ENCODE measurements at places on chromosomes 1 and 21.
A peak's percentile ranks its signal among the peaks of the same experiment; 100 is the strongest.

- DNase-seq = no peak
Measured at GRCh38 chr1:94734963-94735901, 84.9 kb upstream of the SLC44A3 start.

DNA sequence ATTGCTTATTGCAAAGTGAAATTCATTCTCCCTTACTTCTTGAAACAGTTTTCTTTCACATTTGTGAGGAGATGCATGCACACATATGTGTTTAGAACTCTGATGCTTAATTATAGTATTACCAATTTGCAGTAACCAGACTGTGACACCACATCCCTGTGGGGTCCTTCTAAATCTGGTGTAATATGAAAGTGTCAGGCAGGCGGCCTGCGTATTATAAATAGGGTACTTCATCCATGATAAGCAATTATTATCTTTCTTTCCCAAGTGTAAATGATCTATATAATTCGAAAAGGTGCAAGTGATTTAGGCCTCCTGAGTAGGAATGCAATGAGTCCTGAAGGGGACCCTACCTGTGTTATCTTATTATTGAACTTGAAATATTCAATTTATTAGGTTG, 876 bp downstream of the EFCAB7 start:
- no peak for DNase-seq

DNA sequence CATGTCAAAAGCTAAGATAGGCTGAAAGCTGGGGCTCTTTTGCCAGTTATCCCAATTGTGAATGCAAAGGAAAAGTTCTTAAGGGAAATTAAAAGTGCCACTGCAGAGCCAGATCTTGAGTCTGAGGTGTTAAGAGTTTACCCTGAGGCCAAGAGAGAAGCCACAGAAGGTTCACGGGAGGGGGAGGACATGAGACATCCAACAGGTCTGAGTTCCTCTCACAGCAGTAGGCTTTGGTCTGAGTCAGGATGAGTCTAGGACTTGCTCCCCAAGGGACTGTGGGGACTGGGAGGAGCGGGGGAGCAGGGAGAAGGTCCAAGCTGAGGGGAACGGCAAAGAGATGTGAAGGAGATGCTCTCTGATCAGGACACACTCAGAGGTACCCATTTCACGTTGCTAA, 411.2 kb upstream of the CAMK1G start:
- DNase-seq = no peak

GRCh38 chr1:113451710-113452109, 61.4 kb downstream of the MAGI3 start:
- no peak for DNase-seq

DNA sequence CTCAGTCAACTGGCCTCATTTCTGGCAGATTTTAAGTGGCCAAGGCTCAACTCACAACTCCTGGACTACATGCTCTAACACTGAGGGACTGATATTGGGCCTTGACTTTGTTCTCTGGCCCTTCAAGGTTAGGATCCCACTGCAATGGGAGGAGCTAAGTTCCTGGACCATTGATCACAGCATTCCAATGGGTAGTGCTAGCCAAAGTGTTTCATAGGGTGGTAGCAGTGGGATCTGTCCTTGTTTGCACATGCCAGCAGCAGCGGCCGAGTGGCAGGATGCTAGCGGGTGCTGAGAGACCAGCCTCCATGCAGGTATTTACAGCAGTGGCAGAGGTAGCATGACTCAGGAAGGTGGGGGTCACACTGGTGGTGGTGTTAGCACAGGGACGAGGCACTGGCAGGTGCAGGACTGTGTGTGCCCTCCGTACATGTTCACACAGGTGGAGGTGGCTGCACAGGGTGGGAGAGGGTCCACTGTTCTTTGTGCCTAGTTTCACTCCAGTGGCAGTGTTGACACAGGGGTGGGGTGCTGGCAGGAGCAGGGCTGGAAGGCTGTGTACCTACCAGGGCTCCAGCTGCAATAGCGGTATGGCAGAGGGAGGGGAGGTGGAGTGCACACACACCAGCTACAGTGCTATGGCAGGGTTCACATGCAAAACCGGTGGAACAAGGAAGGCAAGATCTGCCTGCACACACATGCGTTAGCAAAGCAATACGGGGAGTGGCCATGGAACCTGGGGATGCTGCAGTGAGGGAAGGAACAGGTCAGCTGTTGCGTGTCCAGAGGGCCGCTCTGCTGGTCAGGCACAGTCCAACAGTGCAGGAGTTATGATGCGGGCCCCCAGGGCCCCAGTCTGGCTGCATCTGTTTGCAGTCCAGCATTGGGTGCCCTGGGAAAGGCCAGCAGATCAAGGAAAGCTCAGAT, 51.7 kb downstream of the COL24A1 start:
- no peak for DNase-seq

- DNase-seq = no peak
Measured at GRCh38 chr1:205275133-205275532, 46.4 kb downstream of the NUAK2 start.

DNA sequence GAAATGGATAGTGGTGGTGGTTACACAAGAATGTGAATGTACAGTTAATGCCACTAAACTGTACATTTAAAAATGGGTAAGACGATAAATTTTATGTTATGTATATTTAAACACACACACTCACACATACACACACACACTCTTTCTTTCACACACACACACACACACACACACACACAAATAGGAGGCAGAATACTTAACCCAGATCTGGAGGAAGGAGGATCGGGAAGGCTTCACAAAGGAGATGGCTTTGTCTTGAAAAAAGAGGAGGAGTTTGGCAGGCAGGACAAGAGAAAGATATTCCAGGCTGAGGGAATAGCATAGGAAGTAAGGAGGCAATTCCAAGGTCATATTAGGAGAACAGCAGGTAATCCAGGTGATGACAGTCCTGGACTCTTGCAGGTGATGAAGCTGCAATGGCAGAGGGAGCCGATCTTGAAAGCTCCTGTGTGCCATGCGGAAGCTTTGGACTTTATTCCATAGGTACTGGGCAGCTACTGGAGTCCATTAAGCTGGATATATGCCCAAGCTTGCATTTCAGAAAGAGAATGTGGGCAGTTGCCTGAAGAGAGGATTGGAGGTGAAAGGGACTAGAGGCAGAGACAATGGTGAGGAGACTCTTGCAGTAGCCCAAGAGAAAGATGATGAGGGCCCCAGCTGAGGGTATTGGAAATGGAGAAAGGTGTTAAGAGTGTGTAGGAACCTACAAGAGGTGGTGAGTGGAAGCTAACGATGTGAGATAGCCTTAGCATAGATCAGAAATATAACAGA, 15.4 kb upstream of the LYST start:
- no peak for DNase-seq

- DNase-seq = no peak
Measured at GRCh38 chr1:111920221-111921024, 69.0 kb downstream of the KCND3 start.

GRCh38 chr1:37989361-37989930, 376 bp downstream of the SF3A3 start:
- DNase-seq = peak; percentile 49

- DNase-seq = no peak
Measured at GRCh38 chr1:108504447-108504846, 54.3 kb downstream of the NBPF6 start.

GRCh38 chr1:40041466-40041838, 923 bp downstream of the CAP1 start:
- no peak for DNase-seq

- no peak for DNase-seq
Measured at GRCh38 chr1:109620401-109620791, 759 bp downstream of the AMPD2 start.

GRCh38 chr1:110060034-110060661, 10.3 kb downstream of the ALX3 start:
- DNase-seq = peak; percentile 83

DNA sequence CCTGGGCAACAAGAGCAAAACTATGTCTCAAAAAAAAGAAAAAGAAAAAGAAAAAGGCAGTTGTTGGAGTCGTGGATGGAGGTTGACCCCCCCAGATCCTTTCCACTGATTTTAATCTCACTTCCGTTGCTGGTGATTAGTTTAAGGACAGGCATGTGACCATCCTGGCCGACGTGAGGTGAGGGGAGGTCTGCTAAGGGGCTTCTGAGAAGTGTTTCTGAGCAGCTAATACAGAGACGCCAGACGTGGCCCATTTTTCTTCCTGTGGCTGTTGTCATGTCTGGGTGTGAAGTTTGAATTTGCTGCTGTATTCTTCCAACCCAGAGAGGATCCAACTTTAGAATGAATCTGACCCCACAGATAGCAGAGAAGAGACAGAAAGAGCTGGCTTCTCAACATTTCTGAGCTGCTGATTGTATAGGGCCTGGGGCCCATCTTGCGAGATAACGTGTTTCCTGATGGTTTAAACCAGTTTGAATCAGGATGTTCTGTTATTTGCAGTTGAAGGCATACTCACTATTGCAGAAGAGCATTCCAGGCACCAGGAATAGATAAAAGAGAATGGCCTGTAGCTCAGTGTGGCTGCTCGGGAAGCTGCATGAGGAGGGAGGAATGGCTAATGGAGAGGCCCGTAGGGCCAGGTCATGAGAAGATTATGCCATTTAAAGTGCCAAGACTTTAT, 22.8 kb upstream of the SSBP3 start:
- DNase-seq = no peak

GRCh38 chr1:16101623-16102022, 28.2 kb upstream of the FAM131C start:
- no peak for DNase-seq

DNA sequence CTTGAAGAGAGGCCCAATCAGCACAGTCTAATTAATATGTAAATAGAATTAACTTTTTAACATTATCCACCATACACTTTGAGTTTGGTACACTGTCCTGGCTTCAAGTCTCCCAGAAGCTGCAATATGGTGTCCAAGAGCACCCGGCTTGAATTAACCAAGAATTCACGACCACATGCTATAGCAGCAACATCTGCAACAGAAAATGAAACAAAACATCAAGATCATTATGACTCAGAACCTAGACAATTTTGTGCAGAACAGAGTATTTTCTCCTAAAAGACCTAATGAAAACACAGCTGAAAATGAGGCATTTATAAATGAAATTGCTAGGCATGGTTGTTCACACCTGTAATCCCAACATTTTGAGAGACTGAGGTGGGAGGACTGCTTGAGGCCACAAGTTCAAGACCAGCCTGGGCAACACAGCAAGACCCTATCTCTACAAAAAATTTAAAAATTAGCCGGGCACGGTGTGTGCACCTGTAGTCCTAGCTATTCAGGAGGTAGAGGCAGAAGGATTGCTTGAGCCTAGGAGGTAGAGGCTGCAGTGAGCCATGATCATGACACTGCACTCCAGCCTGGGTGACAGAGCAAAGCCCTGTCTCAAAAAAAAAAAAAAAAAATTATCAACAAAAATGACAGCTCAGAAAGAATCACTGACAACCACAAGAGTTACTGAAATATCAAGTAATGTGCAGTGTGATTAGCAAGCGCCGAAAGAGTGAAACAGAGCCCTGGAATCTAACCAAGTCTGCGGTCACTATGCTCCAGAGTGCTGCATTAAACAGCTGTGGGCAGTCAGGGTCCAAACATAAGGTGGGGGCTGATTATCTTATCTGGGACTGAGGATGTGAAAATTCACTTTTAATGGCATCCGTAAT, 45.3 kb downstream of the HSF2BP start:
- no peak for DNase-seq

DNA sequence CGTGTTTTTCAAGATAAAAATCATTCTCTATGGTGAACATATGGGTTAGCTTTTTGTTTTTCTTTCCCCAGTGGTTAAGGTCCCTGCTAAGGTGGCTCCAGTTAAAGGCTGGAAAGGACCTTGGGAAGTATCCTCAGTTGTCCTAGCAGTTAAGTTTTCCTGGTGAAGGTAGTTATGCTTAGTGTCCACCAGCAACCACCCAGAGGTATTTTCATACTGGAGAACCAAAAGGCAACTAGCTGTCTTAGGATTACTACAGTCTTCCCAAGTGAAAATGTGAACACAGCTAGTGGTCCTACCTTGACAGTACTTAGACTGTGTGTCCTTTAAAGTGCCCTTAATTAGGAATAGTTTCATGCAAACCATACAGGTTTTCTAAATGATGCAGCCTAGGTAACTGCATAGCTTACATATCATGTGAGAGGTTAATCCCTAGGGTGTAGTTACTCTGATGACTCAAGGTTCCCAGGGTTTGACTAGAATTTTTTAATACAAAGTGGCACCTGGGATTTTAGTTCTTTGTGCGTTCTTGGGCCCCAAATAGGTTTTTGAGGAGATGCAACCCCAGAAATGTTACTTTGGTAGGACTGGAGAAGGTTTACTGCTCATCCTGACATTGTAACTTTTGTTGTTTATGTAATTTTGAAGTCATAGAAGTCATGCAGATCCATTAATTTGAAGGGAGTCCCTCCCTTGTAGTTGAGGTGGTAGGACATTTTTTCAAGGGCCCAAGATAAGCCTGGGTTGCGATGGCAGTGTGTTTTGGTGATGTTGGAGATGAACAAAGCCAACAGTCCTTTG, 36.5 kb downstream of the YY1AP1 start:
- no peak for DNase-seq

DNA sequence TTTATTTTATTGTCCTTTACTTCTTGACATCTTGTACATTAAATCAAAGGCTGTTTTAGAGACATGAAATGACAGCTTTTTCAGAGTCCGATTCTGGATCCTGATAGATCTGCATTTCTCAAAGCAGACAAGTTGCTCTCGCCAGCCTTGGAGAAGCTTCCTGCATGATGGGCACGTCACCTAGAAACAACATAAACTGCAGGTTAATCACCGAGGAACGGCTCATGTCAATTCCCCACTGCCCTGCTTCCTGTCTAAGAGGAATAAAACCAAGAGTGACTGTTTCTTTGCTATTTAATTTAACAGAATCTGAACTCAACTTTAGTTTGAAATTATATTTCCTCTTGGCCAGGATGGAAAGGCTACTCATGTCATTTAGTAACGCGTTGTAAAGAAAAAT, 77.0 kb downstream of the RWDD3 start:
- DNase-seq = no peak

GRCh38 chr1:166630369-166630768, 208.9 kb upstream of the POGK start:
- no peak for DNase-seq

DNA sequence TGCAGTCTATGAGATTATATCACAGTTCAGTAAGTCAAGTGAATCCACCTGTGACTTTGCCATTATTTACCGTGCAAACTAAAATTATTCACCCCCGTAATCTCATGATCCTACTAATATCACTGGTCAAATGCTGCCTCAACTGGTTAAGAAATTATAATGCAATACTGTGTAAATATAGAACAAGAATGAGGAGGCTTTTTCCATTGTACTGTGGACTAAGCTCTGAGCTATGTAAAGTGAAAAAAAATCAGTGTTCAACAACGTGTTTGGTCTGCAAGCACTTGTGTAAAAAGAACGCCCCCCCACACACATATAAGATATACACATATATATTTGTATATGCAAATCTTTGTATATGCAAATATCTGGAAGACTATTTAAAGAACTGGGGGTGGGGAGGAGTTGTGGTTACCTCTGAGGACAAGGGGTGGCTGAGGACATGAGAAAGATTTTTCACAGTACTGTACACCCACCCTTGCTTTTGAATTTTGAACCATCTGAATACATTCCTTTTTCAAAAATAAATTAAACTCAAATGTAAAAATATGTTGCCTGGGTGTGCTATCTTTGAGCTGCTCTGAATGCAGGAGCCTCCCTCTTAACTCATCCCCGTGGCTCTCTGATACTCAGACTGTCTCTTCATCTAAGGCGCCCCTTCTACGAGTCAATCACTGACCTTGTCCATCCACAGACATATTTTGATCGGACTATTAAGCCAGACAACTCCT, 57.0 kb downstream of the PTP4A2 start:
- DNase-seq = no peak

- no peak for DNase-seq
Measured at GRCh38 chr21:41795726-41796125, 28.9 kb upstream of the RIPK4 start.

- DNase-seq = no peak
Measured at GRCh38 chr1:58950897-58951296, 167.1 kb upstream of the JUN start.

- no peak for DNase-seq
Measured at GRCh38 chr1:39649636-39650185, 10.3 kb upstream of the HEYL start.

Data from stimulated activated CD4-positive, alpha-beta T cell treated with anti-CD3 and anti-CD28 coated beads, Interleukin-2, amount 100 ng/mL, for 24 hours (primary cell).